ENCODE measurements at places on chromosomes 7 and 10. TPM values are rescaled to one million over a fixed set of nuclear protein-coding genes. Genes with fewer than 3 reads are reported as not detected.

DNA sequence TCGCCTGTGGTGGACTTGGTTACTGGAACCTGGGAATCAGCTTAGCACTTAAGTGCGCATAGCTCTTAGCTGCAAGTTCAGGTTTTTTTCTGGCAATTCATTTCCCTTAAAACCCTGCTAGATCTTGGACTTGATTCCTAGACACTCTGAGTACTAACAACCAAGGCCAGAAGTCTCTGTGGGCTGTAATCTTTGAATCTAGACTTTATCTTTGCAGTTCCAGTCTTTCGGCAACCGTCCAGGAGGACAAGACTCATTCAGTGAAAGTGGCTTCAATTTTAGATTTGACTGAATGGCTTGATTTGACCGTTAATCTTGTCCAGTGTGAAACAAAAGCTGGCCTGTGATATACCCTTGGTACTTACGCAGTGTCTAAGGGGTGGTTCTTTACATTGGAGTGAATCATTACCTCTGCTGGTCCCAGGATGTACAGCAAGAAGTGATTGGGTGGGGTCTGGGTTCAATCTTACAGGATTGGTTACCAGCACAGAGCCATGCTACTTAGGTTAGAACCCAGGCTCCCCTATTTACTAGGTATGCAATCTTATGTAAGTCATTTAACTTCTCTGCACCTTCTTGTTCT, 16.4 kb downstream of the PTTG1IP2 start:
- no peak for DNase-seq

GRCh38 chr7:25712500-25712899, 439.5 kb upstream of the NFE2L3 start:
- DNase-seq, result no peak

GRCh38 chr10:126197036-126197543, 191.2 kb downstream of the ADAM12 start:
- DNase-seq, result no peak

DNA sequence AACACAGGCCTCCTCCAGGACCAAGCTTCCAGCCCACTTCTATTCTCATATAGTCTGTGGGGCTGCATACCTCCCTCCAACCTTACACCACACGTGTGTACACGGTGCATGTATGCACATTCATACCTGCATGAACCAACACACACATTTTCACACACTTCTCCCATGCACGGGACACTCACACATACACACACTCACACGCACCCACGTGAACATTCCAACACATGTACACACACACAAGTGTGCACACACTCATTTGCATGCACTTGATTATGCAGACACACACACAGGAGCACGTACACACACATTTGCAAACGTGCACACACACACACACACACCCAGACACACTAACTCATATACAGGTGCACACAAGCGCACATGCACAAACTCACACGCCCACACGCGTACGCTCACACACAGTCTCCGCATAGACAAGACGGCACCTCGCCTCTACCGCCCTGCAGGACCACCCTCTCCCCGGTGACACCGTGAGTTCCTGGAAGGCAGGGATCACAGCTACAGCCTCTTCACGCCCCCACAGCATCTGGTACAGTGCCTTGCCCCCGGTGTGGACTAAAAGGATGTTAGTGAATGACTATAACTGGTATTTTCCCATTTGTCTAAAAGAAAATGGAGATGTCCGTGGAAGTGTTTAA, 263.8 kb downstream of the PTPRN2 start:
- DNase-seq, result no peak

SAMD9 gene
- 9.6 TPM for total RNA-seq

DNA sequence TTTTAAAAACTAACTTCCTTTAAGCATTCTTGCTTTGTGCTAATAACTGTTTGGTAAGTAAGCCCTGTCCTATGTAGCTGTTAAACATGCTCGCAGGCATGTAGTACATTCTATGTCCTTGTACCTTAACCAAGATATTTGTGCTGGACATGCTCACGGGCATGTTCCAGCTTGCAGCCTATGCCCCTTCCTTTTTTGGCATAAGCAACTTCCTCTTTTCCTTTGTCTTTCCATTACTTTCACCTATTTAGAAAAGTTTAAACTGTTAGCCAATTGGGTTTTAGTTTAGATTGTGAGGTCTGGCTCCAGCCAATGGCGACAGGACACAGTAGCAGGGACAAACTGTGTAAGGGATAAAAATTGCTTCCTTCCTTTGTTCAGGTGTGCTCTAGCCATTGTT, 14.4 kb upstream of the APBB1IP start:
- DNase-seq, result no peak

DNA sequence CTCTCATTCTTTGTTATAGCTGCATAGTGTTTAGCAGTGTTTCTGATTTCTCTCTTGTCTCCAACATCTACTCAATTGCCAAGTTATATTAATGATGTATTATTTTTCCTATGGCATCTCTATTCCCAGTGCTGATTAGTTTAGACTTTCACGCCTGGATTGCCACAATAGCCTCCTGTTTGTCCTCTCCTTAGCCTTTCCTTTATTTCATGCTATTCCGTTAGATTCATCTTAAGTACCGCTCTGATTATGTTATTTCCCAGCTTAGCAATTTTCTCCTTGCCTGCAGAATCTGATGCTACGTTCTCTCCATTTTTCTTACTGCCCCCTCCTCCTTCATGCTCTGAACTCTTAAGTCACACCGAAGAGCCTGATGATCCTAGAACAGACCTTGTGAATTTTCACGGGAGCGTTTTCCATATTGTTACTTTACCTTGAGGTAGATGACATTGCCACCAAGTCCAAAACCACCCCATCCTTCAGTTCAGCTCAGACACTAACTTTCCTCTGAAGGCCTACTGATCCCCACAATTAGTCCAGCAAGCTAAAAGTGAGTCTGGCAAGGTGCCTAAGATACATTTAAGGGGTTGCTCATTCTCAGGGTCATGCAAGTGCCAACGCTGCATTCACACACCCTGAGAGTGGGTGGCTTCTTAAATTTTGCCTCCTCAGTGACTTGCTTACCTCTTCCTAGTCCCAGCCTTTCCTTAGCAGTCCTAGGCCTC, 6.6 kb upstream of the NRF1 start:
- DNase-seq, result no peak

GRCh38 chr10:42112331-42113157, 525.8 kb downstream of the ZNF33B start:
- no peak for DNase-seq

CALHM1 gene
- 0.20 TPM for total RNA-seq

All from spinal cord (tissue), 10 donors.